ENCODE measurements at places on chromosomes 7 and 10.

DNA sequence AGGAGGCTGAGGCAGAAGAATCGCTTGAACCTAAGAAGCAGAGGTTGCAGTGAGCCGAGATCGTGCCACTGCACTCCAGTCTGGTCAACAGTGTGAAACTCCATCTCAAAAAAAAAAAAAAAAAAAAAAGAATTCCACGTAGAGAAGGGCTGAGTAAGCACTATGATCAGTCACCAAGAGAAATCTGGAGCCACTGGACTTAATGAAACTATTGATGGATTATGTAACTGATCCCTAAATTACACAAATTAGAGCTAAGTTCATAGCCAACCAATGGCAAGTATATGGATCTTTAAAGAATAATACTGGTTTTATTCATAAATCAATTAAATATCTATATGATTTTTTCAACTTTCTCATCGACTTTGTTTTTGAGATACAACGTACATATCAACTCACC lies 72.2 kb upstream of the ABLIM1 start:
- DNase-seq, result no peak

- DNase-seq, result no peak
These were observed 5.2 kb downstream of the CCNY start for GRCh38 chr10:35341521-35341920.

DNA sequence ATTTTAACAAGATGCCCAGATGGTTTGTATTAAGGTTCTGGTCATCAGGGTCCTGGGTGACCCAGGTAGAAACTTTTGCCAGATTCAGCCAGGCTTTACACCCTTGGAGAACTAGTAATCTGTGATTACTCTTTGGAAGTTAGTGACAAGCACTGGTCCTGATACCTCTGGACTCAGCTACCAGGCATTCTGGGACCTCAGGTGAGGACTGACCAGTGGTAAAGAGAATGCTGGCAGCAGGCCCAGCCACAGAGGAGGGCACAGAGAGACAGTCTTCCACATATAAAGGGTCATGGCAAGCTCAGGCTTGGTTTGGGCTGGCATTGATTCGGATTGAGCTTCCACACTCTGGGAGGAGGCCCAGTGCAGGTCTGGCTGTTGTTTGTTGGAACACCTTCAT lies 112.0 kb upstream of the CHST15 start:
- DNase-seq, result no peak

DNA sequence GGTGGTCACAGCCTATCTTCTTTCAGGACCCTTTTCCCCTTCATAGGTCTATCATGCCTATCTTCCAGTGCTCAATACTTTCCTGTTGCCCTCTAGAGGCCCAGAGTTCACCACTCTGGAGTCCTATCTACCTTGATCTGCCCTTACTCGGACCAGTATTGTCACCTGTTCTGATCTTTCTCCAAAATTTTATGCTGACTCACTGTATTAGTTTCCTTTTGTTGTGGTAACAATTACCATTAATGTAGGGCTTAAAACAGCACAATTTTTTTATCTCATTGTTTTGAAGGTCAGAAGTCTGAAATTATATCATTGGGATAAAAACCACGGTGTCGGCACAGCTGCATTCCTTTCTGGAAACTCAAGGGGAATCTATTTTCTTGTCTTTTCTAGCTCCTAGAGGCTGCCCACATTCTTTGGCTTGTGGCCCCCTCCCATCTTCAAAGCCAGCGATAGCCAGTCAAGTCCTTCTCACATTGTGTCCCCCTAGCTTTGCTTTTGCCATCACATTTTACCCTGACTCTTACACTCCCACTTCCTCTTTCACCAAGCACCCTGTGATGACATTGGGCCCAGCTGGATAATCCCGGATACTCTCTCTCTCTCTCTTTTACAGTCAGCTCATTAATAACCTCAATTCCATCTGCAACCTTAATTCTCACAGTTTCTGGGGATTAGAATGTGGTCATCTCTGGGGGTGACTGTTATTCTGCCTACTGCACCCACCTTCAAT lies 54.6 kb downstream of the TFAM start:
- DNase-seq, result no peak

GRCh38 chr7:84688671-84689070 lies 494.1 kb upstream of the SEMA3A start:
- peak; percentile 84 for DNase-seq

DNA sequence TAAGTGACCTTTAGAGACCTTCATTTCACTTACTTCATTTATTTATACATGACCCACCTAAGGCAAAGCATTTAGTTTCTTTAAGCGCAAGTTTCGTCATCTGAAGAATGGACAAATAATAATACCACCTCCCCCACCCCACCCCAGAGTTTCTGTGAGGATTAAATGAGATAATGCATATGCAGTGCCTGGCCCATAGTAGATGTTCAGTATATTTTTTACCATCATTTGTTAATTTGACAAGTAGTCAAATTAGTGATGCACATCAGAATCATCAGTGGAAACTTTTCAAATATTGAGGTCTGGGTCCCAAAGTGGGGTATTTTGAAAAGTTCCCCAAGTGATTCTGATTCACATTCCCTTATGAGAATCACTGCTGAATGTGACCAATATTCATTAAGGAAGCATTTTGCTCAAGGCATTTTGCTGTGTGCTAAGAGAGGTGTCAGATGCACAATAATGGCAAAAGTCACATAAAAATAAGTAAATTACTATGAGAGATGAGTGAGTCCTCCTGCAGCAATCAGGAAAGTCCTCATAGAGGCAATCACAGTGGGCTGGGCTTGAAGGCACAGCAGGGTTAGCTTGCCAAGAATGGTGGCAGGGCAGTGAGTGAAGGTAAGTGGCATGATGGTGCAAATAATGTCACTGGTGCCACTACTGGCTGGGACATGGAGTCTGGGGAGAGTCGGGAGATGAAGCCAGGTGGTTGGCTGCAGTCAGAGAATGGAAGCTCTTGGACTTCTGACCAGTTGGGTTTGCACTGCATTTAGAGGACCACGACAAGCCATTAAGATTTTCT lies 244.1 kb downstream of the PTEN start:
- DNase-seq, result no peak
